ENCODE measurements at places on chromosomes 7 and 10.

DNA sequence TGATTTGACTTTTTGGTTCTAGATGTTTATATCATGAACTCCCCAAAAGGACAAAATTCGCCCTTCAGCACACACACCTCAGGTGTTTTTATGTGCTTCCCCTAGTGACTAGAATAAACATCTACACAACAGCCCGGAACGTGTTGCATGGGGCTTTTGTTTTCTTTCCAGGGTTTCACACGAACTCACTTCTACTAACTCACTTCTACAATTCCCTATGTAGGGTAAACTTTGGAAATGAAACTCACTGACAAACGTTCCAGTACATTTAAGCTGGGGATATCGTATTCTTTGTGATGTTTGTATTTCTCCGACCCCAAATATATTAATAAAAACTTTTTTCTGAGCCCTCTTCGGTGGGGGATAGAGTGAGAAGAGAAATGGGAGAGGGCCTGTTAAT lies 1.4 kb downstream of the TRA2A start:
- peak; percentile 27 for DNase-seq

DNA sequence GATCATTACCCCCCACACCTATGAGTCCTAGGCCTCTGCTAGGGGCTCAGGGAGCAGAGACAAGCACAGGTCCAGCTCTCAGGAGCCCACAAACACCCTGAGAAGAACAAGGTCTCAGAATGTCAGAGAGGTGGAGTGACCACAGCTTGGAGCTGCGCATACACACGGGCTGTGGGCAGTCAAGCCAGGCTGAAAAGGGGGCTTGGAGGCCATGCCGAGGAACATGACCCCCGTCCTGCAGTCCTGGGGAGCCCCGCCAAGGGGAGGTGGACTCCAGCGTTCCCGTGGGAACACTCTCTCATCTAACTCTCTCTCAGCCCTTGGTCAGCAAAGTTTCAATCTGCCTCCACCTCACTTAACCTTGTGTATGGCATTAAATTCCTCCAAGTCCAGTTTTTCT lies 7.8 kb upstream of the MMP21 start:
- DNase-seq: no peak

DNA sequence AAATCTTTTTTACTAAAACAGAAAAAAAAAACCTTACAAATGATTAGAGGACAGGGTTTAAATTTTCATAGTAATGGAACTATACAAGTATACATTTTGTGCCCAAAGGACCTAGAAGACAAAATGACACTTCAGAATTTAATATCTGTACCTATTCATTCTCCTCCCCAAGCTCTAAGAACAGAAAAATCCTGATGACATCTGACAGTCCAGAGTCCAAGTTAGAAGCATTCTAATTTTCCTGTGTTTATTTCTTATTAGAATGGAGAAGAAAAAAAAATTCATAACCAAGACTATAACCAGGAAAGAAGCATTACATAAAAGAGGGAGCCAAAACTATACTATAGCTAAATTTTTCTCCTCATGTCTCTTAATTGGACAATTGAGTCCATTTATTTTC lies 138.9 kb upstream of the SLC13A1 start:
- no peak for DNase-seq

DNA sequence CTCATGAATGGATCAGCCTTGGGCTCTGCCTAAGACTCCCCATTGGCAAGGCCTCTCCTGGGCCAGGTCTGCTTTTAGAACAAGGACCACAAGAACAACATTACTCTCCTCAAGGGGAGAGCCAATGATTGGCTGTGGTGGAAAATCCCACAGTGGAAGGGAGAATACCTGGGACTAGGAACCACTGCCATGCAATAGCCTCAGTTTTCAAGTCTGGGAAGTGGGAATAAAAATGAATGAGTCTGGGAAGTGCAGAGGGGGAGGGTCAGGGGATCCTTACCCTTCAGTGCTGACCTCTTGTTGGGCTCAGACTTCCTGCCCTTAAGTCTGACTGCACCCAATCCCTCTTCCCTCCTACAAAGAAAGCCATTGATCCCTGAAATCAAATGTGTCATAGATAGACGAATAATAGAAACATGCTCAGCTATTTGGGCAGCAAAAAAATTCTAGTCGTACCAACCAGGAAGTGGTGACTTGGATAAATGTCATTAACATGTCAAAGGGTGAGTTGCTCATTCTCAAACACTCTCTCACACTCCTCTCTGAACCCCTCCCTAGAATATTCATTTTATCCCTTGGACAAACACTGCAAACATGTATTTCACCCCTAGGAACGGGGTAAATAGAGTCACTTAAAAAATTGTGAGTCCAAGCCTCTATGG lies 123.6 kb downstream of the SH3PXD2A start:
- no peak for DNase-seq

DNA sequence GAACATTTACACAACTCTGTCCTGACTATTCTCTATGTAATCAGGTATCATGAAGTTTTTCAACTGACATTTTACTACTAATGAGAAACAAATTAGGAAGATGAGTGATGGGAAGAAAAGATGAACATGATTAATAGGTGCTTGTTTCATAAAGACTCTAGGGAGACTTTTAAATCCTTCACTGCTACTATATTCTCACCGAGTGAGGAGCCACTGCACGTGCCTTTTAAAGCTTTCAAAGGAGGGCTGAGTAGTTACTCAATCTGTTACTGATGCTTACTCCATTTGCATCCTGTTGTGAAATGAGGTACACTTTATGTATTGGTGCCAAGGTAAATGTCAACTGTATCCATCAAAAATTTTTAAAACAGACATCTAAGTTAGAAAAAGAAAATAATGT lies 1.3 kb upstream of the COMMD3 start:
- DNase-seq: no peak

DNA sequence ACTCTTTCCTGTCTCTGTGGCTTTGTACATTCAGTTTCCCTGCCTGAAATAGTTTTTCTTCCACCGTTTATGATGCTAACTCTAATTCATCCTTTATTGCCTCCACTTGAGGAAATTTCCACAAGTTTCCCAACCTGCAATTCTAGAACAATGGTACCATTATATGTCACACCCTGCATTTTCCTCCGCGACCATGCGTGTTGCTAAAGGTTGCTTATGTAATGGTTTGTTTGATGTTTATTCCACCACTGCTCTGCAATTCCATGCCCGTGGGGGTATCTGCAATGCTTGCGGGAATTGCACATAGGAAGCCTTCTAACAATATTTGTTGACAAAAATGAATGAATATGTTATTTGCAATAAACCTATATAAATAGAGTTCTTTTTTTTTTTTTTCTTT lies 69.5 kb upstream of the ST8SIA6 start:
- no peak for DNase-seq

DNA sequence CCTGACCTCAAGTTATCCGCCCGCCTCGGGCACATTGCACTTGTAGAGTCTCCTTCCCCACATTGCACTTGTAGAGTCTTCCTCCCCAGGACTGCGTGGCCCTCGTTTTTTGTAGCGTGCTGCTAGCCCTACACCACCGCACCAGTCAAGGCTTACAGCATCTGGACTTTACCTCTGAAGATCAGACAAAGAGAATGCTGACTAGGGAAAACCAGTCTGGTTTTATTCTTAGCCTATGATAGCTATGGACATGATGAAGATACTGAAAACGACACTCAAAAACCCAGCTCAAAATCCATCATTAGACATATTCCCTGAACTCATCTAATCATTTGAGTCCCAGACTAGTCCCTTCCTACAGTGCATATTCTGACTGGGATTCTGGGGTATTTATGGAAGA lies 71.9 kb upstream of the AKR1E2 start:
- DNase-seq: no peak

DNA sequence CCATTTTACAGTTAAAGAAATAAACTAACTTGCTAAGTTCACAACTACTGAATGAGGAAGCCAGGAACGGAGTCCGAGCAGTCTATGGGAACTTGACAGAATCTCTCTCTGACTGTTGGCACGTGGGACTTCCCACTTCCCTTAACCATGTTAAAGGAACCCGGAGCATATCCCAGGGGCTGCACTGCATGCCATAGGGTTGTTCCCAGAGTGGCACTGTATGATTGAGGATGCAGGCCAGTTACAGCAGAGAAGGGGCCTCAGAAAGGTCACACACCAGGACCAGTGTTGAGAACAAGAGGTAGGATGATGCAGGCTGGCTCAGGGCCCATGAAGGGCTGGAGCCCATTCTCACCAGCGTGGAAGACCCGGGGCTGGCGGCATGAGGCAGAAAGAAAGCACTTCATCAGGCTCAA lies 201.8 kb downstream of the NSUN6 start:
- DNase-seq: peak; percentile 24

- no peak for DNase-seq
Measured at GRCh38 chr7:20220921-20221547, 3.9 kb upstream of the MACC1 start.

GRCh38 chr10:91627344-91628102 lies 5.3 kb downstream of the PPP1R3C start:
- no peak for DNase-seq

DNA sequence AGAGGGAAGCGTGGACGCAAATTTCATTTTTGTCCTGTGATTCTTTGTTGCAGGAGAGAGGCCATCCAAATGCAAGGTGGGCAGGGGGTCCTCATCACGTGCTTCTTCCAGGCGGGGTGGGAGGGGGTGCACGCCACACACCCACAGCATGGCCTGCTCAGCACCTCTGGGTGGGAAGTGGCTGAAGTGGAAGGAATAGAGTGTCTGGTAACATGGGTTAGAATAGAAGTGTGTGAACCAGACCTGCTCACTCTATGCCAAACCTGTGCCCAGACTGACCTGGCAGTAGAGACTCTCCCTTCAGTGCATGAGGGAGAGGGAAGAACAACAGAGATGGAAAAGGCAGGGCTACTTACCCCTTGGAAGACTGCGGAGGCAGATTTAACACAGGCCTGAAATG lies 21.7 kb downstream of the ZNF503 start:
- no peak for DNase-seq

DNA sequence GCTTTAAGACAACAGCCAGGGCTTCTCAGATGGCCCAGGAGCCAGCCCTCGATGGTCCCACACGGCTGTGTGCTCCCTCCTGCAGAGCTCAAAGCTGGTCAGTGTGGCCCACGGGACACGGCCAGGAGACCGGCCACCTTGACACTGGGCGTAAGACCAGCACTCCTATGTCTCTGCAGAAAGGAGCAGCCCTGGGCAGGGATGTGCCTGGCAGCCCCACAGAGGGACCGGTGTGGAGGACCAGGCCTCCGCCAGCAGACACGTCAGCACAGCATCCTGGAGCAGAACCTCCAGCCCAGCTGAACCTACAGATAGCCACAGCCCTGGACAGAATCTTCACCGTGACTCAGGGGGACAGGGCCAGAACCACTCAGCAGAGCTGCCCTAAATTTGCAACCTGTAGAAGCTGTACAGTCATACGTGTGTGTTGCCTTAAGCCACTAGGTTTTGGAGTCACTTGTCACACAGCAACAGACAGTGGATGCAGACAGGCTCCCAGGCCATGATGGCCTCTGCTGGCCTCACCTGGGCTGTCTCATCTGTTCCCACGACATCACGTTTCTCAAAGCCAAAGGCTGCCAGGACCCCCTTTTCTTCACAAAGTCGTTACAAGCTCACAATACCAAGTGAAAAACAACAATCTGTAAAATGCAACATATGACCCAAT lies 132.4 kb downstream of the DIP2C start:
- no peak for DNase-seq

DNA sequence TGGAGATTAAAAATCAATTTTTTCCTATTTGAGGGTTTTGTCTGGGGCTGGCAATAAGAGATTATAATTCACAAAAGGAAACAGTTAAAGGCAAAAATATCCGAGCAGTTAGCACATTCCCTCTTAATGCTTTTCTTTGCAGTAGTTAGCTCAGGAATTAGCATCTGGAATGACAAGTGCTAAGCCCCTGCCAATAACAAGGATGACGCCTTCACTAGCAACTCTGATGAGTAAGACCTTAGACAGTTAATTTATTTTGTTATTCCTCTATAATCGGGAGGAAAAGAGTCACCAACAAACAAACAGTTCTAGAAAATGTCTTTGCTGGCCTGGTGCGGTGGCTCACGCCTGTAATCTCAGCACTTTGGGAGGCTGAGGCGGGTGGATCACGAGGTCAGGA lies 151.3 kb downstream of the TRIL start:
- no peak for DNase-seq

DNA sequence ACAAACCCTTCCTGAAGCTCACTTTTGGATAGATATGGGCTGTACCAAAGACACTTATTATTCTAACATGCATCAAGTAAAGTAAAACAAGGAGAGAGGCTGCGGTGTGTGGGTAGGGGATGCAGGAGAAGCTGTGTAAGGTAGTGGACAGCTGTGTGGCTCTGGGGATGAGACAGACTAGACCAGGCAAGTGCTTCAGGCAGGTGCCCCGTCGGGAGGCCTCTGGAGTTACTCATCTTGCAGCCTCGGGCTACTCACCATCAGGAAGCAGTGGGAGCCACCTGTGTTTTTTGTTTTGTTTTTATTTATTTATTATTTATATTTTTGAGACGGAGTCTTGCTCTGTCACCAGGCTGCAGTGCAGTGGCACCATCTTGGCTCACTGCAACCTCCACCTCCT lies 49.3 kb upstream of the NCAPG2 start:
- DNase-seq: no peak

GRCh38 chr7:46160861-46161260 lies 239.8 kb upstream of the IGFBP3 start:
- no peak for DNase-seq

- peak; percentile 68 for DNase-seq
Measured at GRCh38 chr10:3783316-3783681, 1.7 kb downstream of the KLF6 start.

GRCh38 chr10:1559761-1560160 lies 177.6 kb downstream of the ADARB2 start:
- no peak for DNase-seq

DNA sequence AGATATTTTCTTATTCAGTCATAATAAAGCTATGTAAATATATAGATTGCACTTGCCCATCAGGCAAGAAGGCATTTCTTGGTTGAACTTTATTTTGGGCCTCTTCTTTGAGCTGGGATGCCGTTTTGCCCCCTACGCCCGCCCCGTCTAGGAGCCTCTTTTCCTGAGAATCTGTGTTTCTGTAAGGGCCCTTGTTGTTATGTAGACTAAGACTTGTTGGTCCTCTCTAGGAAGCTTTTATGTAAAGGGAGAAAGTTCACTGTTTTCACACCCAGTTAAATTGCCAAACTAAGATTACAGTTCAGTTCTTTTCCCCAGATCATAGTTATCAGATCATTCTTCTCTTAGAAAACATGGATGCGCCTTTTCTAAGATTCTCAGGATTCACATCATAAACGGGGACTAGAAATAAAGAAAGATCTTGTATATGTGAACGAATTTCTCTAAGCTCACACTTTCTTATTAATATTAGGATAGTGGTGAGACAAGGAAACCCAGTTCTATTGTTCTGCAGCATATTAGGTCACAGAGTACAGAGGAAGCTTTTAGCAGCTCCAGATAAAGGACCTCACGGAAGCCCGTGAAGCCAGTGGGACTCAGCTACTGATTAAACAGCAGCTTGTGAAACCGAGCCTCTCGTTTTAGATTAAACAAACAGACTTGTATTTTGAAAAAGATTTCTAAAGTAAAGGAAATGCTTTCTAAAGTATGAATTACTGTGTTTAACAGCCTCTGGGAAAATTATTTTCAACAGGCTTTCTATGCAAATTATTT lies 3.8 kb downstream of the LMTK2 start:
- peak; percentile 40 for DNase-seq

- no peak for DNase-seq
Measured at GRCh38 chr10:102656791-102657371, 12.6 kb downstream of the TRIM8 start.
